ENCODE measurements at places on chromosomes 12 and 14.

- DNase-seq = peak; percentile 79
Observed at GRCh38 chr14:103808403-103809001, 38.9 kb downstream of the PPP1R13B start.

DNA sequence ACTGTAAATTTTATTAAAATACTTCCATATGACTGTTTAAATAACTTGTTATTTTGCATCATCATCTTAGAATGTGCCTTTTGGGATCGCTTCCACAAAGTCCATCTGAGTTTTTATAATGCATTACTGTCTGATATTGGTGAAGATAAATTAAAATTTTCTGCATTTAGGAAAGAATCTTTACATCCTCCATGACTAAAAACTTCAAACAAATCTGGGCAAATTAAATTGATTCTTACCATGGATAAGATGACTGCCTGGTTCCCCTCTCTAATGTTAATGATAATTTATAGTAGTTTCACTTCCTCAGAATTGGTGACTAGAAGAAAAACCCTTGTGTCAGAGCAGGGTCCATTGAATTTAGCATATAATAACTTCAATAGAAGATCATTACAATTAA is 94.7 kb upstream of the SLC38A4 start:
- no peak for DNase-seq

- no peak for DNase-seq
Observed at GRCh38 chr12:66916189-66916588, 237.3 kb upstream of the GRIP1 start.

DNA sequence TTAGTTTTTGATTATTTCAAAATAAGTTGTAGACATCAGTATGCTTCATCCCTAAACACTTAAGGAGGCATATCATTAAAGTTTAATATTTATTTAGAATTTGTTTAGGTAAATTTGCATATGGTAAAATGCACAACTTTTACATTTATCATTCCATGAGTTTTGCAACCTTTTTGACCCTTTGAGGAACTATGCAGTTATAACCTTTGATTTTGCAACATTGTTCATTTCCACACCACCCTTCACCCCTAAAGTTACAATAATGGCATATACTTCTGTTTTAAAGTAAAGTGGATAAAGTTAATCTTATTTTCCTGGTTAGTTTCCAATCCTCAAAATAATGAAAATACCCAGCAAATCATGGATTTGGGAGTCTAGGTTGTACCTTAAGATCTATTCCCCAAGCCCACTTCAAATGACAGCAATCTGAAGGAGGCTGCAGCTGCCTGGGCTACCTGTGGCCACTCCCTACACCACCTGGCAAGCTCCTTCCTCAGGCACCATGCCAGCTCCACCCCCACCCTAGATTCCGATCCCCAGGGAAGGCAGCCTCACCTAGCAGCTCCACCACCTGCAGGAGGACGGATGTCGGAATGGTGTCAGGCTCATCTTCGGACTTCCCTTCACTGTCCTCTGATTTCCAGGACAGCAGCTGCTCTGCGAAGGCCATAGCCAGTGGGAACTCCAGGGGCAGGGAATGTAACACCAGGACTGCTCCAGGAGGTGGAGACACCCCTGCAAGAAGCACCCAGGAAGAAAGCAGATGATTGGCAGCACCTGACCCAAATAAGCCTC is 65.1 kb downstream of the TRAFD1 start:
- DNase-seq = peak; percentile 84

DNA sequence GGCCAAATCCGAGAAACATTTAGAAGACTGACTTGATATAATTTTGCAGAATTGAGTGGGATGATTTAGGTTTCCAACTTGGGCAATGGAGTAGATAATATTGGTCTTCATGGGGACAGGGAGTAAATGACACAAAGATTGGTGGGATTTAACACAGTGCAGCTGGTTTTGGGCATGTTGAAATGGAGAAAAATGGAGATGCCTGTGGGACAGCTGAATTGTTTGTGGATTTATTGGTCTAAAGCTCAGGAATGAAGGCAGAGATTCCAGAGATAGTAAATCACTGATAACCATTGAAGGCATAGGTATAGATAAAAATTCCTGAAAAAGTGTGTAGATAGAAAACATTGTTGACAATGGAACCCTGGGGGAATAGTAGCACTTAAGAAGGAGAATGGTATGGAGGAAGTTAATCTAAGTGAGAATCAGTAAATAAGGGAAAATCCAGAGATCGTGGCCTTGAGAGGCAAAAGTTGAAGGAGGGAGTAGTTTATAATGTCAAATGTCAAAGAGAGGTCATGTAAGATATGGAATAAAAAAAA is 120.9 kb upstream of the ATP2B1 start:
- DNase-seq = no peak

- DNase-seq = peak; percentile 50
Observed at GRCh38 chr14:54566410-54567223, at the start of gene SAMD4A. SAMD4A (plus strand) TSS chr14:54567128; CDS start chr14:54567917, 789 bp downstream.

GRCh38 chr14:82537831-82538230 is 1004.2 kb upstream of the SEL1L start:
- DNase-seq = peak; percentile 21

GRCh38 chr12:19010087-19010486 is 119.4 kb upstream of the PLEKHA5 start:
- DNase-seq = no peak

- DNase-seq = no peak
Observed at GRCh38 chr12:25733541-25733940, 180.5 kb upstream of the LMNTD1 start.

- DNase-seq = no peak
Observed at GRCh38 chr12:27434673-27435565, 11.6 kb upstream of the SMCO2 start.

DNA sequence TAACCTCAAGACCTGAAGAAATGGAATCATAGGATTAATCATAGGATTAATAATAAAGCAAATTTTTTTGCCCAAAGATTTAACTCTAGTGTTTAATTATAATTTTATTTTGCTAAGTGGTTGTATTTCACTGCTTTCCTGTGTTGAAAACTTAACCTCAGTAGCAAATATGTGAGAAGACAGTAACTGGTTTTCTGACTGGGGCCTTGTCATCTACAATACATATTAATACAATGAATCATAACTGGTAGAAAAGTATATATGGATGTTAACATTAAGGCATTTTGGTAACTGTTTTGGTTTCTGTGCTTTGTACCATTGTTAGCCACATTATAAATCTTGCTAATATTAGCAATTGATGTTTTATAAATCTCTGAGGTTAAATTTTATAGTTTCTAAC is 92.2 kb downstream of the ACSS3 start:
- no peak for DNase-seq

GRCh38 chr14:95526483-95527386 is 8.1 kb upstream of the GLRX5 start:
- DNase-seq = no peak

- DNase-seq = no peak
Observed at GRCh38 chr14:99947695-99948094, 117.5 kb upstream of the EVL start.

- no peak for DNase-seq
Observed at GRCh38 chr12:114933428-114934160, 249.6 kb upstream of the TBX3 start.

- DNase-seq = no peak
Observed at GRCh38 chr12:30602678-30603077, 93.0 kb downstream of the IPO8 start.

GRCh38 chr14:69665631-69666030 is 54.2 kb downstream of the SUSD6 start:
- DNase-seq = no peak

- DNase-seq = no peak
Observed at GRCh38 chr14:104306450-104307040, 168.2 kb downstream of the KIF26A start.

GRCh38 chr12:59999291-59999690 is 403.5 kb downstream of the SLC16A7 start:
- no peak for DNase-seq

- no peak for DNase-seq
Observed at GRCh38 chr14:54329082-54329695, 67.6 kb upstream of the CDKN3 start.

- no peak for DNase-seq
Observed at GRCh38 chr12:57823131-57823907, 4.8 kb upstream of the AVIL start.

DNA sequence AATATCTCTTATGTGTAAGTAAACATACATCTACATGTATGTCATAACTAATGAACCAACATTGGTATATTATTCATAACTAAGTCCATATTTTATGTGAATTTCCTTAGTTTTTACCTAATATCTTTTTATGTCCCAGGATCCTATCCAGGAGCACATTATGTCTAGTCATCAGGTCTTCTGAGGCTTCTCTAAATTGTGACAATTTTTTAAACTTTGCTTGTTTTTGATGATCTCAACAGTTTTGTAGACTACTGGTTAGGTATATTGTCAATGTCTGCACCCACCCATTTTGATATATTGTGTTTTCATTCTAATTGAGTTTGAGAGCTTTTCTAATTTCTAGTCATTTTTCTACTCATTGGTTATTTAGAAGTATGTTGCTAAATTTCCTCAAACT is 288.2 kb upstream of the DIO3 start:
- no peak for DNase-seq

DNA sequence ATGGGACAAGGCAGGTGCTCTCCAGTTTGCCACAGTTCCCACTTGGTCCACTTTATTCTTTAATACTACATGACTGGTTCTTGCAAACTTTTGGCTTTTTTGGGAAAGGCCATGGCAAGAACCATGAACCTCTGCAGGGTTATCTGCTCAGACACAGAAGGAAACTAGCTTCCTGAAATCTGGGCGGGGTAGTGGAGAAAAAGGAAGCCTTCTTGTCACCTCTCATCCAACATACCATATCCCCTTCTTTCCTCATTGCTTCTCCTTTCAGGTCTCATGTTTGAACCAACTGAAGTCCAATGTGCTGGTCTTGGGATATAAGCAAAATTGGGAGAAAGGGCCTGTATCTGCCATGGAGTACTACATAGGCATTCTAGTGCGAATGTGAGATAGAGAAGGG is 5.5 kb upstream of the KLHL33 start:
- no peak for DNase-seq

GRCh38 chr14:71290301-71290700 is 383.0 kb downstream of the PCNX1 start:
- DNase-seq = no peak

GRCh38 chr12:51391283-51392123 is at the start of gene GALNT6:
GALNT6 (minus strand) TSS chr12:51391406; CDS start chr12:51379781, 11,625 bp downstream.
- DNase-seq = peak; percentile 27

All from COR-L47 (cell line).